CD4-positive, alpha-beta T cell treated with Interleukin-4 for 4 hours (primary cell): ENCODE measurements at places on chromosomes 7 and 10.

DNA sequence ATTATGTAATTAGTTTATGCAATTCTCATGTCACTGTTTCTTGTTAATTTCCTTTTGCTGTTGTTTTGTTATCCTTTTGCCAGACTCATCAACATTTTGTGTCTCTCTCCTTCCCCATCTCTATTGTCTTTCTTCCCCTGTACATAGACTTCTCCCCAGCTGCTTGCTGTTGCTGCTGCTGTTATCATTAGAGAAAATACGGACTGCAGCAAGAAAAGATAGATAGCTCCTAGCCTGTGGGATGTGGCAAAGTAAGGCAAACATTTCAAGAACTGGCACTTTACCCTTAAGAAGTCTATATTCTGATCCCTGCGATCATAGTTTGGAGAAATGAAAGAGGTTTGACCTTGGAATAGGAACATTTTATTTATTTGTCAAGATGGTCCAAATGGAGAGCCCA lies 162.2 kb downstream of the AOAH start:
- no peak for DNase-seq

DNA sequence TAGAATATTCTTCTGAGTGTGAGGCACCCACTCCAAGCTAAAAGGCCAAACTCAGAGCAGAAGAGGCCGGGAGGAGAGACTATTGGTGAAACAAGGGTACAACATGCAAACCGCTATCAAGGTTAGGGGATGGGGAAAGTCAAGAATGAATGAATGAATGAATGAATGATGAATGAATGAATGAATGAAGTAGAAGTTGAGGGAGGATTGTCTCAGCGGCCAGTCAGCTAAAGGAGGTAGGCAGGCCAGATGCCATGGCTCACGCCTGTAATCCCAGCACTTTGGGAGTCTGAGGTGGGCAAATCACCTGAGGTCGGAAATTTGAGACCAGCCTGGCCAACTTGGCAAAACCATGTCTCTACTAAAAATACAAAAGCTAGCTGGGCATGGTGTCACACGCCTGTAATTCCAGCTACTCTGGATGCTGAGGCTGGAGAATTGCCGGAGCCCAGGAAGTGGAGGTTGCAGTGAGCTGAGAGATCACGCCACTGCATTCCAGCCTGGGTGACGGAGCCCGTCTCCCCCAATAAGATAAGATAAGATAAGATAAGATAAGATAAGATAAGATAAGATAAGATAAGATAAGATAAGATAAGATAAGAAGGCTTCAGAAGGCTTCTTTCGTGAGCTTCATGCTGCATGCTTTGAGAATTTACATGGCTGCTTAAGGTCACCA lies 250.8 kb downstream of the CCDC3 start:
- DNase-seq, result no peak

- DNase-seq, result no peak
Observed at GRCh38 chr10:79387974-79388850, 40.9 kb downstream of the PPIF start.

DNA sequence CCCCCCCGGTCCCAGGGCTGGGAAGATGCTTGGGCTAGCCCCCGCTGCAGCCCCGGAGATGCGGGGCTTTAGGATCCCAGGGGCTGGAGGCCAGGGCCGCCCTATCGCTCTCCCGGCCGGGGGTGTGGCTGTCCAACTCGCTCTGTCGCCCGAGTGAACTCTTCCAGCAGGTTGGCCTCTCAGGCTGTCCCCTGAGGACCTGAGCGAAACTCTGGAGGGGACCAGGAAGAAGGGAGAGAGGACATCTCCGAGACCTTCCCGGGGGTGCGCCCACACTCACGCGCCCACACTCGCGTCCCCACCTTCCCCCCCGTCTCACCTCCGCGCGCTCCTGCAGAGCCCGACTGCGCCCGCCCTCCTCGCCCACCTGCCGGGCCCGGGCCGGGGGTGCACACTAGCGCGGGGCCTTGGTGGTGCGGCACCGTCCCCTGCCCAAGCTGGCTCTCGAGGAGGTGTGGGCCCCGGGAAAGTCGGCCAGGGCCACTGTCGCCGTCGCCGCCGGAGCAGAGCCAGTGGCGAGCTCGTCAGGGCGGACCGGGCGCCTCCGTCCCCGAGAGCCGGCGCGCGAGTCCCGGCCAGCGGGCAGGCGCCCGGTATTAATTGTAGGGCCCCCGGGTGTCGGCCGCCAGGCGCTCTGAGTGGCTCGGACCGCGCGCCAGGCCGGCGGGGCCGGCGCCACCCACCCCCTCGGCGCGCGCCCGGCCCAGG lies 101.7 kb upstream of the SVIL start:
- DNase-seq, result no peak

- DNase-seq, result no peak
Observed at GRCh38 chr10:125259651-125260050, 99.3 kb upstream of the CTBP2 start.

GRCh38 chr10:131216681-131217230 lies 94.8 kb downstream of the TCERG1L start:
- DNase-seq, result no peak

DNA sequence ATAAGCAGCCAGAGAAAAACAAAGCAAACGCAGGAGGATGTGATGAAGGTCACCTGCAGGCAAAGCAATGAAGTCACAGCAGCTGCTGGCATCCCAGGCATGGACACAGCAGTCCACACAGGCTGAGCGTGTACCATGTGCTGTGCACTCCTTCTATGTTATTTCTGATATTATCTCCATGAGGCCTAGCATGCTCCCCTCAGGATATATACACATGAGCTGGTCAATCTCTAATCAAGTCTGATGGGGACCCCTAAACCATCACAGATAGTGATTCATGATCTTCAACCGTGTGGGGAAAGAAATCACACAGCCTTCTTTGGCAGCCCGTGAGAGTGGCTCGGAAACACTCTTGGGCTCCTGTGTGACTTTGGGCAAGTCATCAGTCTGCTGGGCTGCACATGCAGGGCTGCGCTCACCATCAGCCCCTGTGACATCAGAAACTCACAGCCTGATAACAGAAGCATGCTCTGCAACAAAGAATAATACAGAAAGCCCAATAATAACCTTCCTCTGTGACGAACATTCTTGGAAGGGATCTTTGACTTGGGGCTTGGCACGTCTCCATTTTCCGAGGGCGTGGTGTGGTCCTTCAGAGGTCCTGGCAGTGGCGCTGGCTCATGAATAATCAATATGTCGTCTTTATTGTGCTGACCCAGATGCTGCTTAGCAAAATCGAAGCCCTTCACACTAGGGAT lies 83.0 kb upstream of the ATP6V0A4 start:
- no peak for DNase-seq

GRCh38 chr10:52106899-52107298 lies 207.2 kb upstream of the DKK1 start:
- DNase-seq, result no peak
